Activated CD8-positive, alpha-beta memory T cell treated with anti-CD3 and anti-CD28 coated beads, Interleukin-2, amount 10 ng/mL, durations not matched to agents 7 days and 5 days (primary cell): ENCODE measurements at places on chromosomes 7 and 10.
A peak's percentile ranks its signal among the peaks of the same experiment; 100 is the strongest.

GRCh38 chr7:36473454-36474282, 84.0 kb downstream of the ANLN start:
- peak; percentile 51 for DNase-seq

GRCh38 chr7:25857376-25858067, 294.5 kb upstream of the NFE2L3 start:
- no peak for DNase-seq

DNA sequence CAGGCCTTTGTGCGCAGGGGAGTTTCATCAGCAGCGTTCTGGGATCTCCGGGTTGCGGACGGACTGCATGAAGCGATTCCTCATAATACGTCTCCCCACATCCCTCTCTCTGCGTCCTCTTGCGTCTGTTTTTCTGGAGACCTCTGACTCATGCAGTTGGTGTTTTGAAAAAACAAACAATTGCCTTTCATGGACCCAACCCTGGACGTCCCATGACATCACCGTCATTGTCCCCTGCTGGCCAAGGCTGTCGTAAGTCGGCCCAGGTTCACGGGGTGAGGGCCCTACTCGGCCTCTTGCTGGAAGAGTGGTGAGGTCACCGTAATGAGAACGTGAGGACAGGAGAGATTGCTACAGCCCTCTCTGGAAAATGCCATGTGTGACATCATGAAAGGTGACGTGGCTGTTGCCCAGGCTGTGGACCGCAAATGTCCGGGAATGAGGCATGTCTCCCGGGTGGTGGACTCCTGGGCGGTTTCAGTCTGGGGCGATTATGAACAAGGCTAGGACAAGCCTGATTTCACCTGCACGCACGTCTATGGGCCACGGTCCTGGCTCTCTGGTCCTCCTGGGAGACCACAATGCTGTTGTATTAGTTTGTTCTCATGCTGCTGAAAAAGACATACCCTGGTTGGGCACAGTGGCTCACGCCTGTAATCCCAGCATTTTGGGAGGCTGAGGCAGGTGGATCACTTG, 9.8 kb upstream of the MAFK start:
- no peak for DNase-seq

DNA sequence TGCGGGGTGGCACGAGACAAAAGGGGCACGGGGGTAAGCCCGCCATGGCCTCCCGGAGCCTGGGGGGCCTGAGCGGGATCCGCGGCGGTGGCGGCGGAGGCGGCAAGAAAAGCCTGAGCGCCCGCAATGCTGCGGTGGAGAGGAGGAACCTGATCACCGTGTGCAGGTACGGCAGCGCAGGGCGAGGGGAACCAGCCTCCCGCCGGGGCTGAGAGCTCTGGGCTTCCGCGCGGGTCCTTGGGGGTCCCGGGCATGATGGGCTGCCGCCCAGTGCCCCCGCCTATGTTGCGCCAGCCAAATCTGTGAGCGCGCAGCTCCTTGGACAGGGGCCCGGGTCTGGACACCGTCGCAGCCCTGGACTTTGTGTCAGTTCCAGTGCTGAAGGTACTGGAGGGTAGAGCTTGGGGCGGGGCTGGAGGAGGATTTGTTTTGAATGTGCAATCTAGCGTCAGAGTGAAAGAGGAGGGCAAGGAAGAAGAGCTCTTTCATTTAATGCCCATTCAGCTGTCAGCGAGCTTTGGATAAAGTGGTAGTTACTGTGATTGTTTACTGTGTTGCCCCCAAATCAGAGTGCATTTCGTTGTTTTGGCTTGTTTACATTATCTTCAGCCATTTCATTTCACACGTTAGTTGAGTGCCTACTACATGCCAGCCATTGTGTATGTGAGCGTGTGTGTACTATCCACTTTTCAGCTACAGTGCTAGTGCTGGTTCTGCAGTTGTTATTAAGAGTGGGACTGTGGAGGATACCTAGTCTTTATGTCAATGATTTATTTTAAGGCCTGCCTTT, 777 bp downstream of the RUNDC3B start:
- peak; percentile 50 for DNase-seq

- DNase-seq = no peak
These were observed 1.6 kb upstream of the CASP2 start for GRCh38 chr7:143286522-143286890.

DNA sequence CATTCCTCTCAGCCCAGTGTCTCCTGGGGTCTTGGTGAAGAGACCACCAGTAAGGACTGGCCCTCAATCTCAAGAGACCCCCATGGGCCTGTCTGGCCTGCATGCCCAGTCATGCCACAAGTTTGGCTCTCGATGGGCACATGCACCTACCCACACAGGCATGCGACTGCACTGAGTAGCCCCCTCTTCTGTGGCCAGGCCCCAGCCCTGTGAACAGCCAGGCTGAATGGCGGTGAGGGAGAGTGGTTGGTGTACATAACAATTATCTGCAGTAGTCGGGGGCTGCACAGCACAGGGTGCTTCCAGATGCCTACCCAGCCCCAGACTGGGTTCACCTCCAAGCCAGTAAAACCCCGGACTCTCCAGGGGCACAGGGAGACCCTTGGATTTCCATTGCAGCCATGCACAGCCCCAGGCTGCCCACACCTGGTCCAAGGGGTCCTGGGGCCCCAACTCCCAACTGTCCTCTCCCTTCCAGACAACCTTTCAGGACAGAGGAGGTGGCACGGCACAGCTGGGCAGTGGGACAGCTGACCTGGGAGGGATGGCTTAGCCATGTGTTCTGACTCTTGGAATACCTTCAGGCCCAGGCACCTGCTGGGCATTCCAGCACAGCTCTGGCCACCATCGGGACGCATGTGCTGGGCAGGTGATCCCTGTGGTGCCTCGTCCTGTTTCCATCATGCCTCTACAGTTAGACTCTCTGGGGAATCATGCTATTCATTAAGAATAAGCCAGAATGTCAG, 21.0 kb upstream of the CSGALNACT2 start:
- DNase-seq = no peak

DNA sequence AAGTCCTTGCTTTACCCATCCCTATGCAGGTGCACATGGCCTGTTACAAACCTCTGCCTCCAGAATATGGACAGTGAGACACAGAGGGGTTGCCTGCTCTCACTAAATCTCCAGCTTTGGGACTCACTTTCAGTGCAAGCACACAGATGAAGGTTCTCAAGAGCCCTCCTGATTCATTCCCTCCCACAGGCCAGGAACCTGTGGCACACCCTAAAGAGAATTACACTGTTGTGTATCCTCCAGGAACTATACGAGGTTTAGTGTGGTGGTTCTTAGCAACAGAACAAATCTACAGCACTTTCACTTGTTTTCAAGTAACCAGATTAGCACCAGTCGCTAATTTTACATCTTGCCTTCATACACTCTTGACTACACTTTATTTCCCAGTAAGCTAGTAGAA, 192.3 kb downstream of the PLXNA4 start:
- no peak for DNase-seq

- DNase-seq = no peak
These were observed 14.3 kb upstream of the NOM1 start for GRCh38 chr7:156935250-156935649.

DNA sequence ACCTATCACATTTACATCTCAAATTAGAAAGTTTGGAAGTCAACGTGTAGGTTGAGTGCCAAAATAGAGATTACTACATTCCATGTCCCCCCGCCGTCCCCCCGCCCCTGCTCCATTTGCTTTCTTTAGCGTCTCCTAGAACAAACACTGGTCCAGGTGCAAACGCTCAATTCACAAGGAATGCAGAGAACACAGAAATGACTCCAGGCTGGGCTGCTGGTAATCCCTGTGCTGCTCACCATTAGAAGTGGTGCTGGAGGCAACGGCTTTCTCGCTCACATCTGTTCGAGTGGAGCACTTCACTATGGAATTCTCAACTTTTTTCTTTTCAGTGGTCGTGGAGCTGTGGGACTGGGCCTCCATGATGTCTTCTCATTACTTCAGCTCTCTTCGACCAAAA, 14.1 kb downstream of the GLI3 start:
- no peak for DNase-seq

DNA sequence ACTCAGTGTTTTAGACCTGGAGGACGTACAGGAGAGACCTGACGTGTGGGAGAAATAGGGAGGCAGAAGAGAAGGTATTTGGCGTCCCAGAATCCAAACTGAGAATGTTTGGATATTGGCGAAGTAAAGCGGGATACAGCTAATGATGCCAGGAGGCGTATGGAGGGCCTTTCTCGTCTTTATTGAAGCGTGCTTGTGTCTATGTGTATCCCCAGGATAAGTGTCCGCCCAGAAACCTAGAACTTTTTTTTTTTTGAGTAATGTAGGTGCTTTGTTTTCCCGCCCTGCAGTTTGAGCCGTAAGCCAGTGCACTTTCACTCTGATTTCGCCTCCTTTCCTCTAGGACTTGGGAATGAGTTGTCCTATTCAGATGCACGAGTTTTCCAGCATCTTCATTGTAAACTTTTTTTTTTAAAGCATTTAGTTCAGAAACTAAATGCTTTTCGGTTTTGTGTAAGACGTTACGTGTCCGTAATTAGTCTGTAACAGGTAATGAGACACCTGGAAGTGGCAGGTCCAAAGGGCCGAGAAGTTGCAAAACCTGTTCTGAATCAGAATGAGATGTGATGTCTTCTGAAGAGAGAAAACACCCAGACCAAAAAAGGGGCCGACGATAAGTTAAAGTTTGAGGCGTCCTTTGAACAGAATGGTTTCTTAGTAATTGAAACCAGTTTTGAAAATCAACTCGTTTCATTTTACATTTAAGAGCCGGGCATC, 746 bp downstream of the ARL5B start:
- no peak for DNase-seq

- no peak for DNase-seq
These were observed 66.5 kb upstream of the EEPD1 start for GRCh38 chr7:36086571-36086970.

GRCh38 chr7:45592230-45592991, 18.2 kb downstream of the ADCY1 start:
- DNase-seq = no peak

DNA sequence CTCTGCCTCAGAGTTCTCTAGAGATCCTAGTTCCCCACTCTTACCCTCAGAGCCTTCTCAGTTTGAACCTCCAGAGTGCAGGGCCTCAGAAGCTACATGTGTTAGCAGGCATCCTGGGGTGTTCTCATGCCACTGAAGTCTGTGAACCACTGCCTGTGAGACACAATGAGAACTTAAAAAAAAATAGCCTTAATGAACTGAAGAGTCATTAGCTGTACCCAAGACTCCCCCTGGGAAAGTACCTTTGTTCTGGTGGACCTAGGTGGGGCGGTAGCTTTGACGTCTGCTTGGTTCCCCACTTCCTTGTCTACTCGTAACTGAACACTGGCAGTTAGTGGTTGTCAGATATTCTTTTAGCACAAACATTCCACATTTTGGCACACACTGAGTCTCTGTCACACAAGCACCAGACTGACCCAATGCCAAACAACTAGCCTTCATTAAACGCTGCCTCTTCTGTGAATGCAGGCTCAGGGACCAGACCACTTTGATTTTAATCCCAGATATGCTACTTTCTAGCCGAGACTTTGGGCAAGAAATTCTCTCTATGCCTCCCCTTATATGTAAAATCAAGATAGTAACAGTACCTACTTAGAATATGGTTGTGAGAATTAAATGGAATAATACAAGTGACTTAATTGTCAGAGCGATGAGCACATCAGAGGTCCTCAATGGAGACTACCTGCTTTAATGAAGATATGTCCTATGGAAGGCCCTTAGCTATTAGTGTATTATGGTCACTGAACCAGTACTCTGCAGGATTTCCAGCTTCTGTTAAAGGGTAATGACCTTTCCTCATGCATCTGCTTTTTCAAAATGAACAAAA, 75.3 kb upstream of the CC2D2B start:
- DNase-seq = peak; percentile 92

DNA sequence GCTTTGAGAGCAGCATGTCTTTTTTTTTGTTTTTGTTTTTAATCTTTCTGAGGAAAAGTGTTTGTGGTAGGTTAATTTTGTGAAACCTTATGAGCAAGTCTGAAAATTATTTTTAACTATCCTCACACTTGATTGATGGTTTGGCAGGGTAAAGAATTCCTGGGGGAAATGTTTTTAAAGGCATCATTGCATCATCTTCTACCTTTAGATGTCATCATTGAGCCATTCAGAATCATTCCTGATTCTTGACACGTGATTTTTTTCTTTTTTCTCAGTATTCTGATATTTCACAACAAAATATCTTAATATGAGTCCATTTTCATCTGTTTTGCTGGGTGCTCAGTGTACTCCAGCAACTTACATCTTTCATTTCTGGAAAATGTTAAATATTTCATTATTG, 28.3 kb downstream of the PALS2 start:
- DNase-seq = no peak

DNA sequence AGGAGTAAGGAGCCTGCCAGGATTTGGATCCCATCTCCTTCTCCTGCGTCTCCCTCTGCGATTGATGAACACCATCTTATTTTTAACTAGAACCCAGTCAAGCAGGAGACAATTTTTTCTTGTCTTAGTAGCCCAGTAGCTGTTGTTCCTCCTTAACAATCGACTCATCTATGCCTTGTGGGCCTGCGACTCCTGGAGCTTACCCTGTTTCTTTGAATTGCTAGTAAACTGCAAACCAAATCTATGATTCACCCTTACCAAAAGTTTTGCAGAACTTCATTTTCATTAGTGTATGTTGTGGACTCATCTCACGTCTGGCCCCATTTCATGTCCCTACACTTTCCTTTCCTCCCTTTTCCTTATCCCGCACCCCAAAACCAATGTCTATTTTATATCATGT, 37.7 kb downstream of the TRIL start:
- DNase-seq = no peak

GRCh38 chr10:34295142-34295548, 520.0 kb downstream of the PARD3 start:
- DNase-seq = no peak

- no peak for DNase-seq
These were observed 47.7 kb downstream of the CHN2 start for GRCh38 chr7:29242265-29242664.

- DNase-seq = no peak
These were observed 7.8 kb downstream of the WNT16 start for GRCh38 chr7:121336579-121336978.

DNA sequence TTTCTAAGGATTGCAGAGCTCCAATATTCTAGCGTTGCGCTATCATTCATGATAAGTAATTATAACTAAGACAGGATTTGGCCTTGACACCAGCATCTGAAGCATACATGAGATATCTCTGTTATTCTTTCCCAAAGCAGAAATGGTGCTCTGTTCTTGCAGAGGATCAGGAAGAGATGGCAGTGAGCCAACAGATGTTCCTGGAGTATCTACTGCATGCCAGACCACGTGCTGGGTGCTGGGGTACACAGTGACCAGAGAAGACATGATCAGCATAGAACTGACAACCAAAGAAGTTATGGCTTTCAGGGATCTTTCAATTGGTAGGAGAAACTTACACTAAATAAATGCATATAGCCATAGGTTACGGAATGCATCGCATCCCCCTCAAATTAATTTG, 63.7 kb upstream of the PLXNA4 start:
- DNase-seq = no peak

- no peak for DNase-seq
These were observed 251.3 kb upstream of the VWC2 start for GRCh38 chr7:49522111-49522510.
